ENCODE measurements at places on chromosomes 6 and 20.

GRCh38 chr20:25297141-25297905, 49.4 kb downstream of the PYGB start:
- no peak for DNase-seq

DNA sequence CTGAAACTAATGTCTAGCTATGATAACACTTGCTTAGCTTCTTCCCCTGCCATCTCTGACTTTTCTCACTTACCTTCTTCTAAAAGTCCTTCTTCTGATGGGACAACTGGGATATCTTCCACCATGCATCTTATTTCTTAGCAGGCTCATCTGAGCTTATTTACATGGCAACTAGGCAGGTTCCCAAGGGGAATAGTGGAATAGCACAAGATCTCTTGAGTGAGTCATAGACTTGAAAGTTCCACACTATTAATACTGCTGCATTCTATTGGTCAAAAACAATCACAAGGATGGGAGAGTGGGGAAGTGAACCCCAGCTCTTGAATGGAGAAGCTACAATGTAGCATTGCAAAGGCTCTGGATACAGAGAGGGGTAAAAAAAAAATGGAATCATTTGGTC, 142.1 kb downstream of the HAO1 start:
- peak; percentile 5 for DNase-seq

GRCh38 chr6:30615958-30616810, 859 bp downstream of the PPP1R10 start:
- peak; percentile 26 for DNase-seq

- DNase-seq = no peak
Measured at GRCh38 chr20:41145821-41146620, 8.7 kb downstream of the PLCG1 start.

GRCh38 chr20:54469952-54470351, 5.4 kb upstream of the DOK5 start:
- DNase-seq = no peak

DNA sequence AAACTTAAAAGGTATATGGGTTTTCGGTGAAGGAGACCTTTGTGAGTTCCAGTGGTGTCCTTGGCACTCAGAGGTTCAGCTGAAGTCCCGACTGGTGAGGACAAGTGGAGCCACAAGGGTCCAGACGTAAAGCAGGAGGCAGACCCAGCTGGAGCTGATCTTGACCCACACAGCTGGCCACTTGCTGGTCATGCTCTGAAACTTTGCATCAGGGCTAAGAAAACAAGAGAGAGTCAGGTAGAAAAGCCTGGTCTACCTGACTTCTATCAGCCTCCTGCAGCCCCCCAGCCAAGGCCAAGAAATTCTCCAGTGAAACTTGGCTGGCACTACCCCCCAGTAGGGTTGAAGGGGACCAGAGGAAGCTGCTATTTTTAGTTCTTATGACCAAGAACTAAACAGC, 21.6 kb downstream of the SERINC3 start:
- DNase-seq = no peak

DNA sequence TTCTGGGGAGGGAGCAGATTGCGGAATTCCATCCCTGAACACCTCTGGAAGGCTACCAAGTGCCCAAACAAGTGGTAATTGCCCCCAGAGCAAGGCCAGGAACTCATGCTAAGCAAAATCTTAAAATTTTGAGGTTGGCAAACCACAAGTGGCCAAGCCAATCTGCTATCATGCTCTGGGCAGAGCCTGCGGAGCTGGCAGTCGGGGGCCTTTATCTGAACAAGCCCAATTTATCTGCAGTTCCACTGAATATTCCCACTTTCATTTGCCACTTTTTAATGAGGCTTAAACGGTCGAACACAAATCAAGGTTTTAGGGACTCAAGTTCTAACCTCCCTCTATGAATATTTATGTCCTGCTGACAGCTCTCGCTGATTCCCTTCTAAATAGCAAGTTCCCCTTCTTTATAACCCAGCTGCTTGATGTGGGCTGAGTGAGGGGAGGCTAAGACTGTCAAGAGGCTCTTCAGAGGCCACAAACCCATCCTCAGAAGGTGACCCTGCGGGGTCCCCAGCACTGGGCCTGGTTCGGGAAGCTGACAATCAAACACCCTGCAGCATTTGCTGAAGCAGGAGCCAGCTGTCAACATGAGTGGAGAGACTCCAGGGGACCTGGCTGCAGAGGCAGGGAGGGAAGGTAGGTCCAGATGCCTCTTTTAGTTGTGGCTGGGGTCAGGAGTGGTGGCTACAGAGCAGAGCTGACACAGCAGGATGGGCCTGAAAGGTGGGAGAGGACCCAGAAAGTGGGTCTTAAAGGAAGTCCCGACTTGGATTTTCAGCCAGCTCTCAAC, 11.9 kb downstream of the CCDC167 start:
- no peak for DNase-seq

GRCh38 chr20:47487175-47487917, 14.3 kb upstream of the NCOA3 start:
- no peak for DNase-seq

- no peak for DNase-seq
Measured at GRCh38 chr20:37899105-37900045, 3.6 kb upstream of the VSTM2L start.

DNA sequence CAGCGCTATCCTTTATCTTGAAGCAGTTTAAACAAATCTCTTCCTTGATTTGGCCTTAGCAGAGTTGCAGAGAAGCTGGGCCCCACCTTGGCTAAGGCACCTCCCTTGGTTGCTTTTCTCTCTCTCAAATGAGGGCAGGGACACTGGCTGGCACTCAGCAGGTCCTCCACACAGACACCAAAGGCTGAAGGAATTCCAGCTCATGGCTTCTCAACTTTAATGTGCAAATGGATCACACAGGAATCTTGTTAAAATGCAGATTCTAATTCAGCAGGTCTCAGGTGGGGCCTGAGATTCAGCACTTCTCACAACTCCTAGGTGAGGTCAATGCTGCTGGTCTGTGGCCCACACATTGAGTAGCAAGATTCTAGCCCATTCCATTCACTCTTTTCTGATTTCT, 25.7 kb downstream of the RIMS4 start:
- DNase-seq = no peak

DNA sequence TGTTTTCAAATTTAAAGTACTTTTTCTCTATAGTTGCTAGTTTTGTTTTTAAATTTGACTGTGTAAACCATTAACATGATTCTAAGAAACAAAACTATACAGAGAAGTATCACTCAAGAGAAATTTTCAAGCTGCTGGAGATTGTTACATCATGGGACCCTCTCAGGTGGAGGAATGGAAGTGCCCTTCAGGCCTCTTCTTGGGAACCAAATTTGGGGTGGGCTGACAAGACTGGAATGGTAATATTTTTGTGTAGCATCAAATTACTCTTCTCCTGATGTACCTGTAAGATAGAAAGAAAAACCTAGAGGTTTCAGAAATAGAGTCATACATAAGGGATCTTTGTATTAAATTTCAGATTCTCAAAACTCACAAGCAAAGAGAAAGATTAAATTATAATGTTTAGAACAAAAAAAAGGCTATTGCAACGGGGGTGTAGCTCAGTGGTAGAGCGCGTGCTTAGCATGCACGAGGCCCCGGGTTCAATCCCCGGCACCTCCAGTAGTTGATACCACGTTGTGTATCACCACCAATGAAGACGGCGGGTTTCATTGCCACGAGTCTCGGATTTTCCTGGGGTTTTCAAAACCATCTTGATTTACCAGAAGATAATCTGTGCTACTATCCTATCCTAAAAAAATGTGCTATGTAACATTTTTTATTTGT, 193.7 kb downstream of the GPX5 start:
- DNase-seq = peak; percentile 47

DNA sequence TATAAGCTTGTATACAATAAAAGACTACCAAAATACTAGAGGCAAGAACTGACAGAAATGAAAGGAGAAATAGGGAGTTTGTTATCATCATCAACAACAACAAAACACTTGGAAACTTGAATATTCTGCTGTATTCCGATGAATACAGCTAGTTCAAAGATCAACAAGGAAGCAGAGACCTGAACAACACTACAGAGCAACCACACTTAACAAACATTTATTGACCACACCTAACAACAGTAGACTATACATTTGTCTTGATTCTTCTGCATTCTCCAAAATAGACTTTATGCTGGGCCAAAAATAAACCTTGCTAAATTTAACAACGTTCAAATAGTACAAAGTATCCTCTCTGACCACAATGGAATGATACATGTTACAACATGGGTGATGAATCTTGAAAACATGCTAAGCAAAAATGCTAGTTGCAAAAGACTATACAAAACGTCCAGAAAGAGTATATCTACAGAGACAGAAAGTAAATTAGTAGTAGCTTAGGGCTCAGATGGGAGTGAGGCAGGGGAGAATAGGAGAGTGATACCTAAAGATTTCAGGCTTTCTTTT, 39.1 kb upstream of the PAK5 start:
- peak; percentile 1 for DNase-seq

DNA sequence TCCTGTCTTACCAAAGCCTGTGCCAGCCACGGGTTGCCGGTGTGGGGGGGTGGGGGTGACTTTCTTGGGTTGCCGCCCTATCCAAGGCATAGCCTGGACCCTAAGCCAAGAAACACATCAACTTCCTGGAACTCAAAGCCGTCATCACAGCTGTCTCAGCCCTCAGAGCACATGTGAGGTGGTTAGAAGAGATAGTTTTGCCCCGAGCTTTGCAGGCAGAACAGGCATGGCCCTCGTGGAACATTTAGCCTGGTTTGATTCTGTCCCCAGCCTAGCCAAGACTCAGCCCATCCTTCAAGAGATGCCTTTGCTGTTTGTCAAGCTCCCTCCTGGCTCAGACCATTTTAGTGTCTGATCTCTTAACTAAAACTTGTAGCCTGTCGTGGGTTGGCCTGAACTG, 64.9 kb downstream of the RREB1 start:
- peak; percentile 72 for DNase-seq

- DNase-seq = peak; percentile 61
Measured at GRCh38 chr20:15674253-15675060, 898.8 kb downstream of the KIF16B start.

- peak; percentile 90 for DNase-seq
Measured at GRCh38 chr6:53302678-53303360, 45.9 kb downstream of the ELOVL5 start.

DNA sequence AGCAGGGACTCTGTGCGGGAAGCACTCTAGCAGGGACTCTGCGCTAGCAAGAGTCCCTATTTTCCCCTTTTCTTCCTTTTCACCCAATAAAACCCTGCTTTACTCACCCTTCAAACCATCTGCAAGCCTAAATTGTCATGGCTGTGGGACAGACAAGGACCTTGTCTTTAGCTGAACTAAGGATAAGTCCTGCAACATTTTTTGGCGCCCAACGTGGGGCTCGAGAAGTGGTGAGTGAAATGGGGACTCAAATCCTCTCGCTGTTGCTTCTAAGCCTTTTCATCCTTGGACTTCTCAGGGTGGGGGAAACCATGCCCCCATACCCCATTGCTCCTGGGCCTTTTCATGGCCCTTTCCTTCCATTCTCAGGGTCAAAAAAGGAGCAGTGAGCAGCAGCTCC, 46.4 kb downstream of the IMPG1 start:
- DNase-seq = peak; percentile 38

DNA sequence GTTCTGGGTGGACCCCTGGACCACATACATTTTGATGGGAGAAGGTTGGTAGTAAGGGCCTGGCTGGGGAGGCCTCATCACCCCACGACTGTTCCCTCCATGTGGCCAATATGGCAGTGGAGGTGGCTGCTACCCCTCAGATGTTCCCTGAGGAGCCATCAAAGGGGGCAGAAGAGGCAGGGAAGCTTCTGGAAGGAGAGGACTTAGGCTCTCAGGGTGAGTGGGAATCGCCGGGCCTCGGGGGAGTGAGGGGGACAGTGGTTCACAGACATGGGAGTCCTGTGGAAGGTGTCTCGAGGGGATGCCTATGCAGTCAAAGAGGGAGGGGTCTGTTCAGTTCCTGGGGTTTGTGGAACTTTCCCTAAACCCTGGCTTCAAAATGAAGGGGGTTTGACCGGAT, 32.9 kb upstream of the FRMD1 start:
- DNase-seq = no peak

GRCh38 chr6:38378801-38379200, 260.9 kb downstream of the BTBD9 start:
- peak; percentile 66 for DNase-seq

GRCh38 chr6:154058963-154059680, 20.1 kb downstream of the OPRM1 start:
- DNase-seq = no peak

DNA sequence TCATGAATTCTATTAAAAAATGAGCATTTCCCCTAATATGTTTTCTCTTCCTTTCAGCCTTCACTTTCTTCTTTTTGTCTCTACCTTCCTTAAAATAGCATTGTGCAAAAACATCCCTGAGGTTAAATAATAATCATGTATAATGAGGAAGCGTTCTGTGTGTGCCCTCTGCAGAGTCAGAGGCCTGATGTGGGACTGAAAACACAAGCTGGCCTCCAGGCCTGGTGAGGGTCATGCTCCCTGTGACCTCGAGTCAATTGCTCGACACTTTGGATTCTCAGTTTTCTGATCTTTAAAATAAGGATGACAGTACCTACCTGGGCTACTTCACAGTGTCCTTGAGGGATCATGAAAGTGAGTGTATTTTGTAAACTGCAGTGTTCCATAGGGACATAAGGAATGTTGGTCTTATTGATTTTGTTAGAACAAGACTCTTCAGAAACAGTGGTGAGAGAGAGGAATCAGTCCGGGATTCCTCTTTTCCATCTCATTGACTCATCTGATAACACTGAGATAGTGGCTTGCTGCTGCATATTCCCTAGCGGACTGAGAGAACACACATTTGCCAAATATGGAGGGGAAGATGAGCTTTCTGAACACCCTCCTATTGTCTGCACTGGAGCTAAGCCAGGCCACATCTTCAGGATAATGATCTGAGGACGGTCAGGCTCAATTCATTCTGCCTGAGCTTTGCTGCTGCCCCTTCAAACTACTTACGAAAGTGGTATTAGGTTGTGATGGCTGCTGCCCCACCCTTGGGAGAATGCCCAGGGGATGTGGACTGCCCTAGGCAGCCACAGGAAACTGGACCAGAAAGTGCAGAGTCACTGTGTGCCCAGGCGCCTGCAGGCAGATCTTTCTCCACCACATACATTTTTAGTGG, 39.6 kb upstream of the PDE7B start:
- DNase-seq = peak; percentile 65

DNA sequence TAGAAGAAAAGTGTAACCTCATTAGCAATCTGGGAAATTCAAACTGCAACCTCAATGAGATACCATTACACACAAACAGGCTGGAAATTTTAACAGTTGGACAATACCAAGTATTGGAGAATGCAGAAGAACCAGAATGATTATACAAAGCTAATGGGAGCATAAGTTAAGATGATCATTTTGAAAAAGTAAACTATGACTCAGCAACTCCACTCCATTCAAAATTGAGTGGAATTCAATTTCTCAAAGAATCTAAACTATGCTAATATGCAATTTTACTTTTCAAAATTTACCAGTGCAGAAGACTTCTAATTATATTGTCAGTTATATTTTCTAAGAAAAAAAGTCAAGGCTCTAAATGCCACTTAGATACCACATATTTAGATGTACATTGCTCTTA, 17.2 kb downstream of the GPLD1 start:
- DNase-seq = no peak

- no peak for DNase-seq
Measured at GRCh38 chr6:37693546-37694250, 4.0 kb downstream of the MDGA1 start.

GRCh38 chr6:116018976-116019375, 41.7 kb downstream of the FRK start:
- DNase-seq = no peak

GRCh38 chr6:75472885-75473284, 20.7 kb downstream of the FILIP1 start:
- DNase-seq = no peak
